ELR (cell line): ENCODE measurements at places on chromosomes 2 and 18.
A peak's percentile ranks its signal among the peaks of the same experiment; 100 is the strongest.

DNA sequence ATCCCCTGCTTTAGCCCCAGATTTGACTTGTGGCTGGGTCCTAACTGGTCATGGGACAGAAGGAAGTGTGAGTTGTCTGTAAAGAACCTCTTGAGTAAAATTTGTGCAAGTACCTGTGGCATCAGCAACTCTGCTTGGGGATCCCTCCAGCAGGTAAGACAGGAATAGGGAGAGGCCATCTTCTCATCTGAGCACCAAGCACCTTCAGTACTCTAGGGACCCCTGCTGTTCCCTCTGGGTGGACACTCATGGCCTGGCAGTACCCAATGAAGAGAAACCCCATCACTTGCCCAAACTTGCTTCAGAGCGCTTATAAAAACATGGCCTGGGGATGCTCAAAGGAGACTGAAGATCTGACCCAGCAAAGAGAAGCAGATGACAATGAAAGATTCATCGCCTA, 297.8 kb downstream of the SP3 start:
- peak; percentile 53 for DNase-seq

GRCh38 chr2:43159797-43160196, 66.6 kb downstream of the ZFP36L2 start:
- DNase-seq = peak; percentile 14

DNA sequence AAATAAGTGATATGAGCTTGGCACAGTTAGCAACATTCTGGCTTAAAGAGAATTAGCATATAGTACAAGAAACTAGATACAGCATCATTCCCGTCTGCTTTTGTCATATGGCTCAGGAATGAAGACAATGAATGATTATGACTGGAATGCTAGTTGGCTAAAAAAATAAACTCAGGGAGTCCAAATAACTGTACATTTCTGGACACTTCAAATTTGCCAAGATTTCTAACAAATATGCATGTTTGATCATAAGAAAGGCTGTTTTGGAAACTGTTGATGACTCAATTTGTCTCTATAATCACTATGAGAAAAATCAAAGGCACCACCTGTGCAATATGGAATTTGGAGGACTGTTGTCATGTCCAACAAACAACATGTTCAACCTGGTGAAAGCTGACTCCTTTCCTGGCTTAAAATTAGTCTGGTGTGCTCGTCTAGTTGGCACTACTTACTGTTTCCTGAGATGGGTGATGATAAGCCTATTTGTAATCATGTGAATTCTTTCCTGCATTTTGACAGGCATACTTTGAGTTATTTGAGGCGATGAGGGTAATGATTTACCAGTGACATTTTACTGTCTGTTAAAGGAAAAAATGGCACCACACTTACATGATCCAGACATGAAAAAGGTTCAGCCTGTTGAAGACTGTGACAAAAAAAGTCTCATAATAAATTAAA, 133.9 kb upstream of the CDH20 start:
- no peak for DNase-seq

GRCh38 chr2:25301453-25302352, 40.0 kb downstream of the DNMT3A start:
- DNase-seq = peak; percentile 86

GRCh38 chr2:66021296-66021695, 413.6 kb upstream of the MEIS1 start:
- no peak for DNase-seq

GRCh38 chr18:63111671-63112402, 207.7 kb downstream of the BCL2 start:
- DNase-seq = no peak

- no peak for DNase-seq
Measured at GRCh38 chr2:61722318-61722717, 131.5 kb downstream of the FAM161A start.

- no peak for DNase-seq
Measured at GRCh38 chr18:79542876-79543750, 136.5 kb upstream of the CTDP1 start.

- DNase-seq = no peak
Measured at GRCh38 chr2:173669271-173669853, 295.8 kb downstream of the SP3 start.

DNA sequence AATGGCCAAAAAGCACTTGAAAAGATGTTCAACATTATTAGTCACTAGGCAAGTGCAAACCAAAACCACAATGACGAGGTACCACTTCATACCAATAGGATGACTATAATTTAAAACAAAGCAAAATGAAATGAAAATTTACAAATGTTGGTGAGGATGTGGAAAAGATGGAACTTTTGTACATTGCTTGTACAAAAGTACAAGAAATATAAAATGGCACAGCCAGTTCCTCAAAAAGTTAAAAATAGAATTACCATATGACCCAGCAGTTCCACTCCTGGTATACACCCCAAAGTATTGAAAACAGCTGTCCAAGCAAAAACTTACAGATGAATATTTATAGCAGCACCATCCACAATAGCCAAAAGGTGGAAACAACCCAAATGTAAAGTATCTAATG, 107.8 kb upstream of the XPO1 start:
- DNase-seq = peak; percentile 92

- DNase-seq = no peak
Measured at GRCh38 chr2:110863726-110864125, 131.4 kb downstream of the ACOXL start.

GRCh38 chr2:66305718-66306117, 129.2 kb upstream of the MEIS1 start:
- DNase-seq = no peak

DNA sequence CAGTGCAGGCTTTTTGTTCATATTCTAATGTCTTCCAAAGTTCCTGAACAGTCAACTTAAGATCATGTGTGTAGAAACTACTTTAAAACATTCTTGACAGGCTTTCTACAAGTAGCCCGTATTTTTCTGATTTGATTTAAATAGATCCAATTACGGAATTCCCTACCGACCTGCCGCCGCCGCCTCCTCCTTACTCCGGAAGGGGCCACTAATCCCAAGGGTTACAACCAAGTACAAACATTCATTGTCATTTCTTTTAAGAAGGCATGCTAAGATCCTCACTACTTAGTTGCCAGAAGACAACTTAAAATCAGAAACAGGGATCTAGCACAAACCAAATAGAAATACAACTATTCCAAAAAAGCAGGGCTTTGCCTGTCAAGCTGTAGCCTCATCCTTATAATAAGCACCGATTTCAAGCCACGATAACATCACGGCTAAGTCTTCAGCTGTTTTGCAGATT, 784 bp downstream of the WDR33 start:
- peak; percentile 50 for DNase-seq

- peak; percentile 7 for DNase-seq
Measured at GRCh38 chr2:203878063-203878462, 10.5 kb downstream of the CTLA4 start.

DNA sequence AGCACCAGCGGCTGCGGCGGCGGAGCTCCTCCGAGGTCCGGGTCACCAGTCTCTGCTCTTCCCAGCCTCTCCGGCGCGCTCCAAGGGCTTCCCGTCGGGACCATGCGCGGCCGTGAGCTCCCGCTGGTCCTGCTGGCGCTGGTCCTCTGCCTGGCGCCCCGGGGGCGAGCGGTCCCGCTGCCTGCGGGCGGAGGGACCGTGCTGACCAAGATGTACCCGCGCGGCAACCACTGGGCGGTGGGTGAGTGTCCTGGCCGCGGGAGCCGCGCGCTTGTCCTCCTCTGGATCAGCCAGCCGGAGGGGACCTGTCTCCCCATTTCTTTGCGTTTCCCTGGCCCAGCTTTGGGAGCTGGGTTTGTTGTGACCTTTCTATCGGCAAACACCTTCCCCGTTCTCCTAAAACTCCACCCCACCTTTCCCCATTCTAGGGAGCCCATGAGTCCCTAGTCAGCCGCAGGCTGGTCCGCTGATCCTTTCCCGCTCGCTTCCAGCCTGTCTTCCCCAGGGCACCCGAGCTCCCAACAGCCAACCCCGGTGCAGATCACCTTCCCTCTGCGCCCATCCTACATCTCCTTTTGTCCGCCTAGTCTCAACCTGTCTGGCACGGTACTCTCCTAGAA, 316 bp downstream of the GRP start:
- no peak for DNase-seq

DNA sequence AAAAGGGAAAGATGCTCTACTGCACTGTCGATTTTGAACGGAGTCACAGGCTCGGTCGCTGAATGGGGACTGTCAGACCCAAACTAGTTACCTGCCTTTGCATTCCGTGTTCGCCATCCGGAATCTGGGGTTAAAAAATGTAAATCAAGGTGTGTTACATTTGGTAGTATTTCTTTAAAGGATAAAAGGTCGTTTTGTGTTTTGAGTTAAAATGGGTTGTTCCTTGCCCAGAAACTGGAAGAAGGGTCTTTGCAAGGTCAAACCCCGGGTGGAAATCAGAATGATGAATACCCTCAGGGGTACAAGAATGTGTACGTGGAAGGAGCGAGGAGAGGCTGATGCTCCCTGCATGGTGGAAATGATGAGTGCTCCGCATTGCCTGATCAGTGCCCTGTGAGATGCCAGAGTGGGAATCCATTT, 1.0 kb downstream of the VSNL1 start:
- DNase-seq = no peak

GRCh38 chr18:37721544-37722522, 156.2 kb upstream of the CELF4 start:
- no peak for DNase-seq

- DNase-seq = no peak
Measured at GRCh38 chr2:231568098-231568784, 24.4 kb upstream of the TEX44 start.
